Fibroblast of lung (primary cell): ENCODE measurements at places on chromosomes 5 and 9. TPM values are rescaled to one million over a fixed set of nuclear protein-coding genes. Genes with fewer than 3 reads are reported as not detected.
A peak's percentile ranks its signal among the peaks of the same experiment; 100 is the strongest.

The SLIT3 gene
- 4.6 and 8.0 TPM in 2 replicates for total RNA-seq

The LTC4S gene
- total RNA-seq = 0.83 and 4.1 TPM in 2 replicates

The PRDM9 gene
- total RNA-seq = not detected in 2 replicates

The PPP2R2B gene
- total RNA-seq = under 0.01 and 1.5 TPM in 2 replicates

The TRIM7 gene
- total RNA-seq = 2.3 and 7.3 TPM in 2 replicates

The MYOT gene
- total RNA-seq = not detected in 2 replicates

The TARS1 gene
- total RNA-seq = 285 and 368 TPM in 2 replicates

The PCDHA1 gene
- under 0.01 TPM in 2 replicates for total RNA-seq

The SLC45A2 gene
- under 0.01 TPM in 2 replicates for total RNA-seq

The SPAAR gene
- under 0.01 and 0.17 TPM in 2 replicates for total RNA-seq

DNA sequence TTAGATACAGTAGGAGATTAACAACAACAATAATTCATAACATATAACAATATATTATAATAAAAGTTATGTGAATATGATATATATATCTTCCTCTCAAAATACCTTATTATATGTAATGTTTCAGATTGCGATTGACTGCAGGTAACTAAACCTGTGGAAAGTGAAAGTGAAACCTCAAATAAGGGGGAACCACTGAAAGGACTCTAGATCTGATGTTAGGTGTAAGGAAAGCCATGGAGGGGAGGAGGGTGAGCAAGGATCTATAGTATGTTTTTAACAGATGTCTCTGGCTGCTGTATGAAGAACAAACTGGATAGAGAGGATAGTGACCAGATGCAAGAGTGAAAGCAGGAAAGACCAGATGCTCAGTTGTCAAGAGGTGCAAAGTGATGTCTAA is 5.8 kb upstream of the FSTL4 start:
- DNase-seq = no peak
- H3K4me3 ChIP-seq = no peak overlapping the region
- no peaks in the 10 kb centered on the region for H3K4me1 ChIP-seq
- H3K27ac ChIP-seq = no peak overlapping the region

GRCh38 chr9:35695943-35696401 is 6.2 kb upstream of the TPM2 start:
- H3K4me3 ChIP-seq = no peak overlapping the region
- no peak overlapping the region for H3K27ac ChIP-seq
- no peak for DNase-seq
- H3K27me3 ChIP-seq = no peaks in the 10 kb centered on the region
- peaks cover 44% of the 10 kb centered on the region for H3K36me3 ChIP-seq
- H3K4me1 ChIP-seq = peaks cover 10% of the 10 kb centered on the region

DNA sequence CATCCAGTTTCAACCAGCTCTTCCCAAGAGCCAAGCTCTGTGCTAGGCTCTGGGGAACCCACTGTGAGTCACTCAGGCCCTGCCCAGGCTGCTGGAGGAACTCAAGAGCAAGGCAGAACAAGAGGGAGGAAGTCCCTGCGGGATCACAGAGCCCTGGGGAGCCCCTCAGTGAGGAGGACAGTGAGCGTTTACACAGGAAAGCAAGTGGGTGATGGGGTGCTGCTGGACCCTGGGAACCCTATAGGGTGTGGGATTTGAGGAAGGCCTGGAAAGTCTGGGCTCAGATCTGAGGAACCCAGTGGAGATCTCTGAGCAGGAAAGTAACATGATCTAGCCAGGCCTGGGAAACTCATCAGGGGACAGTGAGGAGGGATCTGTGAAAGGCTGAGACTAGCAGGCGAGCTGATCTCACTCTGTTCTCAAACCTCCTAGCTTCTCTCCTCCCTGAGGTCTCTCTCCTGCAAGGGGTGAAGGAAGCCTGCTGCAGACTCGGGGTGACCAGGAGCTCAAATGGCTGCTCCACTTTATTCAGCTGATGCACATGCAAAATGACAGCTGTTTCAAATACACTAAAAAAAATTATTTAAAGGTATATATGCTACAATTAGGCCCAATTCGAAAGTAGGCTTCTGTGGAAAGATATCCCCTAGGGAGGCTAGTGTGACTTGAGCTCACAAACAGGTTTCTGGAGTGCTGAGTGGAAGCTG is 70.0 kb downstream of the SHB start:
- DNase-seq = no peak
- H3K4me1 ChIP-seq = peaks cover 38% of the 10 kb centered on the region
- peak overlapping the region; percentile 55 for H3K27ac ChIP-seq
- no peak overlapping the region for H3K4me3 ChIP-seq

GRCh38 chr9:119526698-119527097 is 157.5 kb upstream of the BRINP1 start:
- H3K27me3 ChIP-seq = no peaks in the 10 kb centered on the region
- H3K36me3 ChIP-seq = no peaks in the 10 kb centered on the region
- no peak overlapping the region for H3K4me3 ChIP-seq
- H3K4me1 ChIP-seq = no peaks in the 10 kb centered on the region
- DNase-seq = no peak
- H3K27ac ChIP-seq = no peak overlapping the region

DNA sequence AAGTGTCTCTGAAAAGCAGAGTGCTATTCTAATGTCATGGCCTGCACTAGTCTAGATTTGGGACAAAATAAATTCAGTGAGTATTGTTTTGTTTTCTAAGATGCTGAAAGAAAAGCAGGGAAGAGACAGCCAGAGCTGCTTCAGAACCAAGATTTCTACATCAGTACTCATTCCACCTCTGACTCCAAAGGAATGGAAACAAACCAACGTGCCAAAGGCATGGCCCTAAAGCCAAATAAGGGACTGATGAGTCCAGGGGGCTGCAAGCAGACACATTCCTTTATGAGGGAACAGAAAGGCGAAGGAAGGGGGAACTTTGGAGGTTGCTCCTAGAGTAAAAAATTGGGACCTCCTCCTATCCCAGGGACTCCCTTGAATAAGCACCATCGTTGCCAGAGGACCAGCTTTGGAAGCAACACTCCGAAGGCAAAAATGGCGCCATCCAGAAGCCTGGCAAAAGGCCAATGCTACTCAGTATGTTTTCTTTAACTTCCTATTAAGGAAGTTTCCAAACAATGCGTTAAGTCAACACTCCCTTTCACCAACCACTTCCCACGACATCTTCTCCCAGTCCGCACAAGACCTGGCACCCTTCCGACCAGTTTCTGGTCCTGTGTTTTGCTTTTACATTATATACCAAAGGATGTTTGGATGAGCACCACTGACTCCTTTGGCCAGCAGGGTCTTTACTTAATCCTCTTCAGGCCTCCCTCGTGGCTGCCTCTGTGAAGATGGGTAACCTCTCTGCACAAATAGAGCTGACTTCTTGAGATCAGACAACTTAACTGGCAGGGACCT is 31.6 kb downstream of the ADAM19 start:
- peaks cover 56% of the 10 kb centered on the region for H3K4me1 ChIP-seq
- no peak overlapping the region for H3K4me3 ChIP-seq
- peak; percentile 78 for DNase-seq
- no peaks in the 10 kb centered on the region for H3K36me3 ChIP-seq
- H3K27ac ChIP-seq = peak overlapping the region; percentile 67

DNA sequence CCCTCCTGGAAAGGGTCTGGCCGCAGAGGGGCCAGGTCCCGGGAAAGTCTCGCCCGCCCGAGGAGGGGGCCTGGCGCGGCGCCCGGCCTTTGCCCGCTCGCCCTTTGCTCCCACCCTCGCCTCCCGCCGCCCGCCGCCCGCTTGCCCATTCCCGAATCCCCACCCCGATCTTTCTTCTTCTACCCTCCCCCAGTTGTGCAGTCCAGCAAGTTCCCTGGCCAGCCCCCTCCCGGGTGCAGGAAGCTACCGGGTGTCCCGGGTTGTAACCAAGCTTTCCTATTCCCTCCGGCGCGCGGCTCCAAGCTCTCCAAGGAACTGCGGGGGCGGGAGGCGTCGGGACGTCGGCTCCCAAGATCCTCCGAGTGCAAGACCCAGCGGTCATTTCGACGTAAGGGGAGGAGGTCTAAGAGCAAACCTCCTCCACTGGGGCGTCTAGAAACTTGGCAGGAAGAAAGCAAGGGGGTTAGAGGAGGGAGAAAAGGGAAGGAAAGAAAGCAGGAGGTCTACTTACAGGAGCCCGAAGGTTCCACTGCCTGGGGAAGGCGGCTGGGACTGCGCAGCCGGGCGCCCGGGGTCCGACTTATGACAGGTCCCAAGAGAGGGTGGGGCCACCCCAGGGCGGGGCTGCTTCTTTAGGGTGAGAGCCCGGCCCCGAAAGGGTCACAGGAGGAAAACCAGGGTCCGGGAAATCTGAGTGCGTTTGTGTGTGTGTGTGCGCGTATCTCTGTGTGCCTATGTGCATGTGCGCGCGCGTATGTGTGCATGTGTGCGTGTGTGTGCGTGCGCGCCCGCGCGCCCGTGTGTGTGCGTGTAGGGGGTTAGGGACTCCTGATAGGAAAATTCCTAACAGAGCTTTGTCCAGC is at the start of gene PTGR1:
PTGR1 (minus strand) TSS at position 556 of the 863 bp plus-strand sequence. CDS start 2,225 bp downstream, outside the sequence.
- peaks cover 4% of the 10 kb centered on the region for H3K36me3 ChIP-seq
- H3K4me3 ChIP-seq = peak within 1 kb of the TSS; percentile 74
- peak; percentile 87 for DNase-seq

DNA sequence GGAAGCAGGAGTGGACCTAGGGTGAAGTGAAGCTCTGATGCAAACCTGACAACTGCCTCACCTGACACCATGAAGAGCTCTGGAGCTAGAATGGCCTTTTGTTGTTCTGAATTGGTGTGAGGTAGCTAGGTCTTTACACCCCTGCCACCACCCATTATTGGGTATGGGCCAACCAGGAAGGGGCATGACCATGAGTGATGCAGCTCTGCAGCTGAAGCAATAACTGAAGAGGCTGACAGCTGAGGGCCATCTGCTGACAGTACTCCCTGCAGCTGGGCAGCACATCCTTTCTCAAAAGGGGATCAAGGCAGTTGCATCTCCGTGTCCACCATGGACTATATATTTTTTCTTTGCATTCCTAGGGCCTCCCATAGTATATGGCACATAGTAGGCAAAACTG is 87.0 kb upstream of the TLE1 start:
- H3K4me3 ChIP-seq = no peak overlapping the region
- H3K27ac ChIP-seq = no peak overlapping the region
- no peaks in the 10 kb centered on the region for H3K36me3 ChIP-seq
- H3K27me3 ChIP-seq = no peaks in the 10 kb centered on the region
- no peaks in the 10 kb centered on the region for H3K4me1 ChIP-seq

DNA sequence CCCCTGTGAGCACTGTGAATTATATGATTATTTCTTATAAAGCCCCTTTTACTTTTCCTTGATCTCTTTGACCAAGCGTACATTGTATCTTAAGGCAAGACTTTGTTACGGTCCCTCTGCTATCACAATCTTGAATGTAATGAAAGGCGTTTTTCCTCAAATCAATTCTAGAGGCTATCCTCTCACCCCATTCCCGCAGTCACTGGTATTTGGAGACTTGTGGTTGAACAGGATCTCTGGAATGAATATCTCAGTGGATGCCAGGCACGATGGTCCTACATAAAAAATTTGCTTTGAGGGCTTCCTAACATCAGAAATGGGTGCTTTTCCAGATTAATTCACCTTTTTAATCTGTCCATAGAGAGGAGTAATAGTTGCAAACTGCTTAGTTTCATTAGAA is 151.4 kb upstream of the PAPPA start:
- H3K27ac ChIP-seq = no peak overlapping the region
- no peak overlapping the region for H3K4me3 ChIP-seq
- DNase-seq = peak; percentile 54

DNA sequence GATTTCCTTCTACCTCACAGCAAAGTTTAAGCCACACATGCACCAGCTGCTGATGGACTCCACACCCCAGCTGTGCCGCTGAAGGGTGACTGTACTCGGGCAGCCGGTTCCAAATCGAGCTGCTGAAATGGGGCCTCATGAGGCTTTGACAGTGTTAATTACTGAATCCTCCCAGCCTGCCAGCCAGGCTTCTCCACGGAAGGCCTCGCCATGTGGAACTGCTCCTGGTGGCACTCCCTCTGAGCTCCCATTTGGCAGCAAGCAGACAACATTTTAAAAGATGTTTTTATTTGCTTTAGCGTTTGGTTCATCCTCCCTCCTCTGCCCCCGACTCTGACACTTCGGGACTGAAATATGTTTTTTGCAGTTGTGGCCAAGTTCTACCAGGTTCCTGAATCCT is 479.4 kb upstream of the MPDZ start:
- DNase-seq = no peak
- no peaks in the 10 kb centered on the region for H3K36me3 ChIP-seq
- no peaks in the 10 kb centered on the region for H3K4me1 ChIP-seq
- H3K4me3 ChIP-seq = no peak overlapping the region

DNA sequence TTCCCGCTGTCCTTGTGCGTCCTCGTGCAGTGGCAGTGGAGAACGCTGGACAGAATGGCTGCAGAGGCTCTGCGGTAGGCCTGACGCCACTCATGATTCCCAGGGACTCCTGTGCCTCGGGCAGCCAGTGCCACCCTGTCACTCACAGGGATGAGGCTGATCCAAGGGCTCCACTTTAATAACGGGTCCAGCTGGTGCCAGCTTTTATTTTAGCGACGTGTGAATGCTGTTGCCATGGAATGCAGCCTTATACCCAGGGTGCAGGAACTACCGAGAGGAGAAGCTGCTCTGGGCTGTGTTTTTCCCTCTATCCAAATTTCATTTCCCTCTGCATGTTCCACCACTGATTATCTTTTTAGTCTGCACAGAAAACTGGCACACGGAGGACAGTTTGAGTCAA is 15.8 kb upstream of the NTNG2 start:
- no peak overlapping the region for H3K27ac ChIP-seq
- H3K4me1 ChIP-seq = no peaks in the 10 kb centered on the region
- no peak overlapping the region for H3K4me3 ChIP-seq
- DNase-seq = no peak

GRCh38 chr5:179820483-179821297 is at the start of gene SQSTM1:
Gene SQSTM1, plus strand, starts transcription at chr5:179820905. Its CDS starts 32 bp downstream, at chr5:179820937.
- H3K27ac ChIP-seq = peak within 1 kb of the TSS; percentile 79
- peaks cover 39% of the 10 kb centered on the region for H3K4me1 ChIP-seq
- H3K27me3 ChIP-seq = no peaks in the 10 kb centered on the region

DNA sequence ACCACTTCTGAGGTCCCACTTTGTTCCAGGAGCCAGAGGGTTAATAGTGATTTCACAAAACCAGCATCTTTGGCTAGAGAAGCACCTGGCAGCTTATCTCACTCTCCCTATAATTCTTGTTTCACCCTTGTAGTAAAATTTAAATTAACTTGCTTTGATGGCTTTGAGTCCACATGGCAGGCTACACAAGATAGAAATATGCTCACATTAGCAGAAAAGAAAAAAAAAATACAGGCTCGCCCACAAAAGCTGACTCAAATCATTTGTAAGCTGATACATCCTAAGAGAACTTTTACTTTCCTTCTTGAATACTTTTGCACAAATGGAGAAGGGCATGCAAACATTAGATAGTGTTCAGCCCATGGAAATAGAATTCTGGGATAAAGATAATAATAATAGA is 36.2 kb downstream of the TNFSF15 start:
- peak; percentile 69 for DNase-seq
- H3K4me1 ChIP-seq = no peaks in the 10 kb centered on the region
- H3K27ac ChIP-seq = no peak overlapping the region
- H3K36me3 ChIP-seq = no peaks in the 10 kb centered on the region
